ENCODE measurements at places on chromosomes 7 and 10. TPM values are rescaled to one million over a fixed set of nuclear protein-coding genes. Genes with fewer than 3 reads are reported as not detected.

MYL10 gene
- not detected for total RNA-seq

GHRHR gene
- not detected for total RNA-seq

ATOH7 gene
- 0.21 TPM for total RNA-seq

NXPH1 gene
- total RNA-seq = not detected

LAMB4 gene
- total RNA-seq = 0.19 TPM
